NCI-H2107 (cell line): ENCODE measurements at places on chromosomes 2 and 18.

GRCh38 chr2:69260666-69261065 lies 126.4 kb downstream of the GFPT1 start:
- no peak for DNase-seq

DNA sequence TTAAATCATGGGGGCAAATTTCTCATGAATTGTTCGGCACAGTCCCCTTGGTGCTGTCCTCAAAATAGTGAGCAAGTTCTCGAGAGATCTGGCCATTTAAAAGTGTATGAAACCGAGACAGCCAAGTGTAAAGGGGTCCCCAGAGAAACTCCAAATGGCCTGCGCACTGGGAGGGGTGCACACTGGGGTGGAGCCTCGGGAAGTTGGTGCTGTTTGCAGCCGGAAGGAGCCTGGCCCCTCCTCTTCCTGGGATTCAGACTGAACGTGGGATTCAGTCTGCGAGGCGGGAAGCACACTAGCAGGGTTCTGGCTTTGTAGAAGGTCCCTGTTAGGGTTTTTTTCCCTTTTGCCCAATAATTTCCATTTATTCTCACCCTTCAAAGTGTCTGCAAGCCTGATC lies 48.8 kb downstream of the RABL2A start:
- DNase-seq: no peak

- DNase-seq: no peak
Observed at GRCh38 chr2:10467401-10467800, 19.3 kb upstream of the ODC1 start.

DNA sequence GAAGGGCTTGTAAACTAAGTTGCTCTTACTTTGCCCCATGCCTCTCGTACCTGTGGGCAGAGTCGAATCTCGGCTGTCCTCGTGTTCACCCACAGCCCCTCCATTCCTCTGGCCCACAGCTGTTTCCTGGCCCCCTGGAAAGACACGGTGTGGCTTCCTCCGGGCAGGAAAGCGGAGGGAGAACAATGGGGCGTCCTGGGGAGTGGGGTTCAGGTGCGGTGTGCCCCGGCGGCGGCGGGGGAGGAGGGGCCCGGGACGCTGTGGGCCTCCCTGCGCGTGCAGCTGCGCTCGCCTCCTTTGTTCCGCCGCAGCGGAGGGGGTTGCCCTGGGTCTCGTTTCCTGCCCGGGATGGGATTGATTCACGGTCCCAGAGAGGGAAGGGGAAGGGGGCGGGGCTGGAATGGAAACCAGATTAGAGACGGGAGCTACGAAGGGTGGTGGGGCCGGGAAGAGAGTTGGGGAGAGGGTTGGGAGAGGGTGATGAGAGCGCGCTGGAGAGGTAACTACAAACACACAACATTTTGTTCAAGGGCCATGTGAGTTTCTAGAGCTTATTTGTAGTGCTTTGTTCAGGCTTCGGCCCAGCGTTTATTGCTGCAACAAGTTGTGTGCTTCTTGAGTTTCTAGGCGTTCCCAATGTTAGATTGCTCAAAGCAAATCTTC lies 796 bp downstream of the MYO1B start:
- no peak for DNase-seq

GRCh38 chr18:9356976-9357375 lies 22.4 kb downstream of the TWSG1 start:
- no peak for DNase-seq

DNA sequence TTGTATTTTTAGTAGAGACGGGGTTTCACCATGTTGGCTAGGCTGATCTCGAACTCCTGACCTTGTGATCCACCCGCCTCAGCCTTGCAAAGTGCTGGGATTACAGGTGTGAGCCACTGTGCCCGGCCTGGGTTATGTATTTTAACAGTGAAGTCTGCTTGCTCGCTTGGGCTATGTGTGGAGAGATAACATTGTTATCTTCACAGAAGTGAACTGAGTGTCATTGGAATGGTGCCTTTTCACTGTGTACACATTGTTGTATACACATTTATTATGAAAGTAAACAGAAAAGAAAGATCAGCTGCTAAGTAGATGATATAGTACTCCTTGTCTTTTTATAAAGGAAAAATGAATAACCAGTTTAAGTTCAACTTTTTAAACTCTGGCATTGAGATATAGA lies 30.4 kb downstream of the RNF138 start:
- DNase-seq: no peak

DNA sequence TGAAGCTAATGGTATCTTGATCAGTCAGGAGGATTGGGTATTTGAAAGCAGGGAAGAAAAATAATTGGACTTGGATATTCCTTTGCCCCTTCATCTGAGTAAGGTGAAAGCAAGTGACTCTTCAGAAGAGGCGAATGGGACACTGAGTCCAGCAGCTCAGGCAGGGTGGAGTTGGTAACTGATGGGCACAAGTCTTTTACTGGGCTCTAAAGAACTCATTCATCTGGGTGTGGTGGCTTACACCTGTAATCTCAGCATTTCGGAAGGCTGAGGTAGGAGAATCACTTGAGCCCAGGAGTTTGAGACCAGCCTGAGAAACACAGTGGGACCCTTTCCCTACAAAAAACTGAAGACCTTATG lies 11.2 kb downstream of the CFLAR start:
- DNase-seq: no peak

DNA sequence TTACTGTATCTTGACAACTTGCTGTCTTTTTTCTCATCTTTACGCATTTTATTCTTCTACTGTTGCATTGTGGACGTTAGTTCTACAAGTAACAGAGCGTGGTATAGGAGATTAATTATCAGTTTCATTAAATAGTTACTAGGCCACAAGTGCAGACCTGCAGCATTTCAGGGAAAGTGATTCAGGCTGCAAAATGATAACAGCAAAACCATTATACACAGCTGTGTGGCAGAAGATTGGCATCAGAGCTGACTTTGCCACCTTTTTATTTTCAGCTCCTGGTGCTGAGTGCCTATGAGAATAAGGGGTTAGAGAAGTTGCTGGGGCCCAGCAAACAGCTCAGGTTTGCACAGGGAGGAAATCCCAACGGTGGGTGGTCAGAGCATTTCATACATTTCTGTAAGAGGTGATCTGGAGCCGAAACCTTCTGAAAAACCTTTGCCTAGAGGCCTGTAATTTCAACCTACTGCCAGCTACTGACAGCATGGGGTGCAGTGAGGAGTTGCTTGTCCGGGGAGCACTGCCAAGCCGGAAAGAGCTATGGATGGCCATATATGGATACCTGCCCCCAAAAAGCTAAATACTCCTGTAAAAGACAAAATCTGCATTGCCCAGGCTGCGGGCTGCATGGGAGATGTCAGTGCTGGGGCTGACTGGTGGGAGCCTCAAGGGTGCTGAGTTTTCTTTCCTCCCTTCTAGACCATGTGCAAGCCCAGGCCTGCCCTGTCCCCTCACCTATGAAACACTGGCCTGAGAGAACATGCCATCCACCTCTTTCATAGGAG lies 2.7 kb upstream of the CCBE1 start:
- no peak for DNase-seq

DNA sequence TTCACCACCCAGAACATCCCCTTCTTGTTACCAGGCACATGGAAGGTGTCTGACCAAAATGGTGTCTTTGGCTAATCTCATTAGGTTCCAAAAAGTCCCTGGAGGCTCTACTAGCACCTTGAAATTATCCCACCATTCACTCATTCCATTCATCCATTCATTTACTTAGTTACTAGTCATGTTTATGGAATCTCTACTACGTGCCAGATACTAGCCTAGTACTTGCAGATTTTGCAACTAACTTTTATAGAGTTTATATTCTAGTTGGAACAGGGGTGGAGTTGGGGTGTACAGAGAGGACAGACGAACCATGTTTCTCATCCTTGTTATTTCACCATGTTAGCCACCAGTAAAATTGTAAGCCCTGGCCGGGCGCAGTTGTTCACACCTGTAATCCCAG lies 4.0 kb upstream of the NOP58 start:
- no peak for DNase-seq

GRCh38 chr2:96404446-96405373 lies 69.1 kb downstream of the NCAPH start:
- DNase-seq: peak; percentile 42

DNA sequence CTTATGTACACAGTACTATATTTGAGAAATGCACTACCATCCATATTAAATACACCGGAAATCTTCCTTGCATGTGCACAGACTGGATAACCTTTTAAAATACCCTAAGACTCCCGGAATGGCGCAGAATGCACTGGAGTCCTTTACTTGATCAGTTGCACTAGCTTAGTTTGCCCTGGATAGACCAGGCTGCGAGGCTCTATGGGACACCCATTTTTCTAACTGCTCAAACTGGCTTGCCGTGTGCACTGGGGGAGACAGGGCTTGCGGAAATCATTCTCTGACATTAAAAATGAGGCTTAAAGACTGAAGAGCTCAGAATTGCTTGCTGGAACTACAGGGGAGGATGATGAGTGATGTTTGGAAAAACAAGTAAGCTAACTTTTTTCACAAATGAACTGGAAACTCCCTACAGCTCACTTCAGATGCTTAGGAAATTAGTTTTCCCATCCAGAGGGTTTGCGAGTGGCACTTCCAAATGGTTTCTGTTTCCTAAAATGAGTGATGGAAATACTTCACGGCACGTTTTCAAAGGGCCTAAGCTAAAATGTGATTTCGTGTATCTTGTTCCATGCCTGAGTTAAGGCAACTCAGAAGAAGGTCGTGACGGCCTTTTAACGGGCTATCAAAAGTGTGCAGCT lies 2.7 kb downstream of the NCK2 start:
- DNase-seq: no peak

- no peak for DNase-seq
Observed at GRCh38 chr2:138280999-138281695, 220.4 kb upstream of the SPOPL start.

DNA sequence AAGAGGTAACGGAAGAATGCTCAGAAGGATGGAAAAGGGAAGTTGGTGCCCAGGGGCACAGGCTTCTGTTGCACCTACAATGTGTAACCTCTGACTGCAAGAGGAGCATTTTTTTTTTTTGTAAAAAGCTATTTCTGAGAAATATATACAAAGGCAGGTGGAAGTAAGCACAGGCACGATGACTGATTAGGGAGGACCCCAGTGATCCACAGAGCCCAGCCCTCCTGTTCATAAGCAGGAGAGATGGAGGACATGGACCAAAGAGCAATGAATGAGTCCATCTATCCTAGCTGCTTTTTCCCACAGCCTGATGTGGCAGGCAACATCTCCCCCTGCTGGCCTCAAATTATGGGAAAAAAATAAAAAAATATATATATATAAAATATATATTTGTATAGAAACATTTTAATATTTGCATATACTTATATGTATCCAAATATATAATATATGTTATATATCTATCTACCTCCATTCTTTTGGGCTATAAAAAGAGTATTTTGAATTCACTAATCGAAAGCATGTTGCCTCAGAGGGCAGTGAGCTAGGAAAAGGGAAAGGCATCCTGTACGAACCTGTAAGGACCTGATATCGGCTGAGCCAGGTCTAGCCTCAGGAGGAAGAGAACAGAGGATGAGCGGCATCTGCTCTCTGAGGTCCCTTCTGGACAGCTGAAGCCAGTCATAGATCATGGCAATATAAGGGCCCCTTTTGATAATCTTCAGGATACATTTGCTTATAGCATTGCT lies 166.0 kb upstream of the STK17B start:
- DNase-seq: no peak

DNA sequence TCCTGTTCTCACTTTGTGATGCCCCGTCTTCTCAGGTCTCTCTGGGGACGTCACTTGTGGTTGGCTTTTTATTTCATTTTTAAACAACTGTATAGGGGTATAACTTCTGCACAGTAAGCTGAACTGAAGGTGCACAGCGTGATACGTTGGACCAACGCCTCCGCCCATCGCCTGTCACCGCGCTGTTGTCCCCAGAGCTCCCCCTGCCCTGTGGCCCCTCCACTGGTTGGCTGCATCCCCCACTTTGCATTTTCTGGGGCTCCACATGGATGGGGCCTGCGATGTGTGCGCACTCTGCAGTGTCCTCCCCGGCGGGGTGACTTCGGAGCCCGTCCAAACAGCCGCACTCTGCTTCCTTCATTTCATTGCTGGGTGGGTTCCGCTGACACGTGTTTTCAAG lies 14.3 kb downstream of the GPR35 start:
- DNase-seq: no peak

DNA sequence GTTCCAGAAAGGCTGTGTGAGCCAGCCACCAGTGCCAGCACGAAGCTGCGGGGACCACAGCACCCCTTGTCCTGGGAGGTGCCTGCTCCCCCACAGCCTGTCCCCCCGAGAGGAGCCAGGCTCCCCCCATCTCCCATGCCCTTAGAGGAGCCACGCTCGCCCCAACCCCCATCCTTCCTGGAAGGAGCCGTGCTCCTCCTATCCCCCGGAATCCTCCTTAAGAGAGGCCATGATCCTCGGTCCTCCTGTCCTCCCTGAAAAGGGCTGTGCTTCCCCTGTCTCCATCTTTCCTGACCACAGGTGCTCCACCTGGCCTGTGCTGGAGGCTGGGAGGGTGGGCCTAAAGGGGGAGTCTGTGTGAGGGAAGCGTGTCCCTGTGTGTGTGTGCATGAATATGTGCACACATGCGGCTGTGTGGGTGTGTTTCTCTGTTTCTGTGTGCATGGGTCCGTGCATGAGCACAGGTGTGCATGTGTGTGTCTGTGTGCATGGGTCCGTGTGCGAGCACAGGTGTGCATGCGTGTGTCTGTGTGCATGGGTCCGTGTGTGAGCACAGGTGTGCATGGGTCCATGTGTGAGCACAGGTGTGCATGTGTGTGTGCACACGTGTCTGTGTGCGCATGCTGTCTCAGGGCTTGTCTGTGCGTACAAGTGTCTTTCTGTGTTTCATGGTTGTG lies 80.3 kb downstream of the RTP5 start:
- no peak for DNase-seq

DNA sequence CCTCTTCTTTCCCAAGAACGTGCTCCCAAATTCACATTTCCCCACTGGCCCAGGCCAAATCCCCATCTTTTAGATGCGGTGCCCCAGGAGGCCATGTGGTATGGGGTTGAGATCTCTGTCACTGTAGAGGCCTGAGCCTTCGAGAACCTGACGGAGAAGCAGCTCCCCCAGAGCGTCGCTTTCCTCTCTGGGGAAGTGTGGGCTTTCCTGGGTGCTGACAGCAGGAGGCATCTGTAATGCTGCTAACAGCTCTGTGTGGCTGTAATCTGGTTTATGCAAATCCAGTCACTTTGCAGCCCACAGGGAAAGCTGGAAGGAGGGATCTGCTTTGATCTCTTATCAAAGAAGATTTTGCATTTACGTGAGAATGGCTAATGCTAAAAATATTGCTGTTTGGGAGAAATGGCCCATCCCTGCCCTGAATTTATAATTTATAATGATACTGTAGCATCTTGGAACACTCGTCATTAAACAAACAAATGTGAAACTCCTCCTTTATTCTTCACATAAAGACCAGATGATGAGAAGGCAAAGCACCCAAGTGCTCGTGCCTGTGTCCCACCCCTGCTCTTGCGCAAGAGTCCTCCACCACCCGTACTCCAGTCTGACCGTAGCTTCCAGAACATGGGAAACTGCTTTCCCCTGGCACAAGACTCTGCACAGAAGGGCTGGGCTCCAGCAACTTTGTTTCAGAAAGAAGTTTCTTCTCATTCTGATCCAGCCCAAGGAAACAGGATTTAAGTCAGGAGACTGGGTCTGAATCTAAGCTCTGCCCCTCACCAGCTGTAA lies 109.9 kb upstream of the EPC2 start:
- DNase-seq: no peak

- DNase-seq: no peak
Observed at GRCh38 chr2:54569745-54570301, 113.7 kb downstream of the SPTBN1 start.
